ENCODE measurements at places on chromosomes 12 and 14.
A peak's percentile ranks its signal among the peaks of the same experiment; 100 is the strongest.

DNA sequence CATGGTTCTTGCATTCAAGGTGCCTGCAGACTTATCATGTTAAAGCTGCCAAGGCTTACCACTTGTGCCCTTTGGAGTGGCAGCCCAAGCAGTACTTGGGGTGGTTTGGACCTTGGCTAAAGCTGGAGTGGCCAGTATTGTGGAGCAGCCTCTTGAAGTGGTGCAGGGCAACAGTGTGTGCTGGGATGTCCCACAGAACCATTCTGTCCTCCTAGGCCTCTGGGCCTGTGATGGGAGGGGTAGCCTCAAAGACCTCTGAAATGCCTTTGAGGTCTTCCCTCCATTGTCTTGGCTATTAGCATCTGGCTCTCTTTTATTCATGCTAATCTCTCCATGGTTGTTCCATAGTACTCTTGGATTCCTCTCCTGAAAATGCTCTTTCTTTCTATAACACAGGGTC is 78.2 kb upstream of the SLC24A4 start:
- no peak for DNase-seq

GRCh38 chr12:122142857-122143256 is 31.2 kb downstream of the IL31 start:
- no peak for DNase-seq

GRCh38 chr12:47602325-47602724 is 103.5 kb downstream of the RPAP3 start:
- DNase-seq, result peak; percentile 83

- DNase-seq, result no peak
Measured at GRCh38 chr12:104733717-104734175, 224.3 kb downstream of the SLC41A2 start.

DNA sequence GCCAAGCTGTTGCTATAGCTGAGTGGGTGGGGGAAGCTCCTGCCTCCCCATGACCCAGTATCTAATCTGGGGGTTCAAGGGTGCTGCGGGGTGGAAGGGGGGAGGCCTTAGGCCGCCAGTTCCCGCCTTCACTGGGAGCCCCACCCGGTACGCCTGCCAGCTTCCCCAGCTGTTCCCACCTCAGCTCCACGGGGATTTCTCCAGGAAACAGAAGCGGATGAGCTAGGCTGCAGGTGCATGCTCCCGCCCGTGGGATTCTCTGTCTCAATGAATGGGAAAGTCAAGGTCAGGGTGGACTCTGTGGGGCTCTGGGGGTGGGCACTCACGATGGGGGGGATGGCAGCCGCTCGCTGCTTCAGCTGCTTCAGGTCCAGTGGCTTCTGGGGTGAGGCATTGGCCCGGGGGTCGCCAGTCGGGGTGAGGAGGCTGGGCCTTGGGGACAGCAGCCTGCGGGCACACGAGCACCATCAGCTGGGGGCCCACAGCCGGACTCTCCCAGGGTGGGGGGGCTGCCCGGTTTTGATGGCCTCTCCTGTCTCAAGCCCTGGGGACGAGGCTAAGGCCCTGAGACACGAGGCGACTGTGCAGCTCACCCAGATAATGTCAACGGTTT is 68.6 kb downstream of the RFLNA start:
- DNase-seq, result no peak

DNA sequence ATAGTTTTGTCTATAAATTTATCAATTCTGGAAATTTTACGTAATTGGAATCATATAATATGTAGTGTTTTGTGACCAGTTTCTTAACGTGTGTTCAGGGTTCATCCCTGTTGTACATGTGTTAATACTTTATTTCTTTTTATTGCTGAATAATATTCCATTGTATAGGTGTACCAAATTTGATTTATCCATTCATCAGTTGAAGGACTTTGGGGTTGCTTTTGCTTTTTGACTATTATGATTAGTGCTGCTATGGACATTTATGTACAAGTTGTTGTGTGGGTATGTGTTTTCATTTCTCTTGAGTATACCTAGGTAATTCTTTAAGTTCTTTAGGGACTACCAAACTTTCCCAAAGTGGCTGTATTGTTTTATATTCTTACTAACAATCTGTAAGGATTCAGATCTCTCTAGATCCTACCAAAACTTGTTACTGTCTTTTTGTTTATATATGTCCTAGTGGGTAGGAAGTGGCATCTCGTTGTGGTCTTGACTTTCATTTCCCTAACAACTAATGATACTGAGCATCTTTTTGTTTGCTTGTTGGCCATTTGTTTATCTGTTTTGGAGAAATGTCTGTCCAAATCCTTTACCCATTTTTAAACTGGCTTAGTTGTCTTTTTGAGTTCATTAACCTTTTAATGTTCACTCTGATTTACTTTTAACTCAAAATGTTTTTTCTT is 14.9 kb downstream of the VRK1 start:
- DNase-seq, result no peak

GRCh38 chr12:25924491-25925001 is 33.9 kb upstream of the RASSF8 start:
- DNase-seq, result no peak

DNA sequence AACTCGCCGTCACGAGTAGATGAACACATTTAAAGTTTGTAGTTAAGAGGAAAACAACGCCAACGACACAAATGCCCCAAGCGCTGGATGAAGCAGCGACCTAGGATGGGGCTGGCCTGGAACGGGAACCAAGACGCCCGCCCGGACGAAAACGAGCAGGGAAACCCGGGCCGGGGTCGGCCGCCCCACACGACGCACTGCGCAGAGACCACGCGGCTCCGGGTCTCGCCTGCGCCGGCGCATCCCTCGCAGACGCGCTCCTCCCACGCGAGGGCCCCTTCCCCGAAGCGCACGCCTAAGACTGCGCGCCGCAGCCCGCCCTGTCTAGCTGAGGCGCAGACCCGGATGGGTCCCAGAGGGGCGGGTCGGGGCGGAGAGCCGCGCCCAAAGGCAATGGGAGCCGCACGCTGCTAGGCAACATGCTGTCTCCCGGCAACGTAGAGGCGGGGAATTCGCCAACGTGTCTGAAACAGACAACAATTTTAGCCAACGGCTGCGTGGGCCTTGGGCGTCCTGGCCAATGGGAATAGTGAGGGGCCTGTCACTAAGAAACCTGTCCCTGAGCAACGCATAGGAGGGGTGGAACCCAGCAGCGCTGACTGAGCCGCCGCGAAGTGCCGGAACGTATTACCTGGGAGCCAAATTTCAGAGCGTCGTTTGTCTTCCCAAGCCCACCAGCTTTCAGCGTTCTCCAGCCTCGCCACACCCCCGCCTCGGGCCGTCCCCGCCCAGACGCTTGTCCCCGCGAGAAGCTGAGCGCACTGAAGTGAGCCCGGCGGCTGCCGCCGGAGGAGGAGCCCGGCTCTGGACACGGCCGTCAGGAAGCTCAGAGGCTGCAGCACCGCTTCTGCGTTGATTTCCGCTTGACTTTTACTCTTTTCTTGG is 21.0 kb upstream of the CHFR start:
- DNase-seq, result peak; percentile 95

DNA sequence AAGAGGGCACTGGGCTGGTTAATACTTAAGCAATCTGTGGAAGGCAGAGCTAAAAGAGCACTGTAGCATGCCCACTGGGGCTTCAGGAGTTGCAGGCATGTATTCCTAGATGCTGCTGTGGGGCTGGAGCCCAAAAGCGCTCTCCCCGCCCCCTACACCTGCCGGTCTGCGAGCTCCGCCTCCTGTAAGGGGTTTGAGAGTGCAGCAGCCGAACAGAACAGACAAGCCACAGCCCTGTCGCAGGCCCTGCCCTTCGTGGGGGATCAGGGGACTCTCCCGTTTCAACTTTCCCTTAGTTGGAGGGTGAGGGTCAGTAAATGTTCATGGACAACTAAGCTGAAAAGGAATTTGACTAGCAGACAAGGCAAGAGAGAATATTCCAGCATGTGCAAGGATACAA is 17.6 kb downstream of the SLC38A6 start:
- no peak for DNase-seq

DNA sequence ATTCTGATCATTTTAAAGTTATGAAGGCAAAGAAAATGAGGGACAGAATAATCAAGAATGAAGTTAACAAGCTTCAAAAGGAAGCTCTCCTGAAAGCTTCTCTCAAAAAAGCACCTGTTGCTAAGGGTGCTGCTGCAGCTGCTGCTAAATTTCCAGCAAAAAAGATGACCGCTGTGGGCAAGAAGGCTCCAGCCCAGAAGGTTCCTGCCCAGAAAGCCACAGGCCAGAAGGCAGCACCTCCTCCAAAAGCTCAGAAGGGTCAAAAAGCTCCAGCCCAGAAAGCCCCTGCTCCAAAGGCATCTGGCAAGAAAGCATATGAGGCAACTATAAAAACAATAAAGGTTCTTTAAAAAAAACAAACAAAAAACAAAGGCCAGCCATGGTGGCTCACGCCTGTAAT is 52.7 kb upstream of the NR2C1 start:
- no peak for DNase-seq

GRCh38 chr14:88025313-88025712 is 20.4 kb downstream of the GPR65 start:
- DNase-seq, result no peak

DNA sequence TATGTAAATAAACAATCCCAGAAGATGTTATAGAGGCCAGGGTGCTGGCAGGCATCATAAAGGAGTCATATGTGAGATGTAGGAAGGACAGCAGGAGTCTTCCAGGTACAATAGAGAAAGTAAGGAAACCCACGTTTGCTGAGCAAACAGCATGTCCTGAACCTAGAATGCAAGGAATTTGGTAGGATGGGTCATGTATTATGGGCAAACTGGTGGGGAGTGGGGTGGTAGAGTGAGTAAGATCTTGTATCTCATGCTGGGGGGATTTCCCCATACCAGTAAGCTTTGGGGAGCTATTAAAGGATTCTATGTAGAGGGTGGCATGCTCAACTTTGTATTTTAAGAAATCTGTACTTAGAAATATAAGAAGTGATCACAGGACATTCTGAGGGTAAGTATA is 41.0 kb downstream of the CDKL1 start:
- DNase-seq, result no peak

GRCh38 chr12:132675757-132676432 is 11.2 kb downstream of the POLE start:
- no peak for DNase-seq

DNA sequence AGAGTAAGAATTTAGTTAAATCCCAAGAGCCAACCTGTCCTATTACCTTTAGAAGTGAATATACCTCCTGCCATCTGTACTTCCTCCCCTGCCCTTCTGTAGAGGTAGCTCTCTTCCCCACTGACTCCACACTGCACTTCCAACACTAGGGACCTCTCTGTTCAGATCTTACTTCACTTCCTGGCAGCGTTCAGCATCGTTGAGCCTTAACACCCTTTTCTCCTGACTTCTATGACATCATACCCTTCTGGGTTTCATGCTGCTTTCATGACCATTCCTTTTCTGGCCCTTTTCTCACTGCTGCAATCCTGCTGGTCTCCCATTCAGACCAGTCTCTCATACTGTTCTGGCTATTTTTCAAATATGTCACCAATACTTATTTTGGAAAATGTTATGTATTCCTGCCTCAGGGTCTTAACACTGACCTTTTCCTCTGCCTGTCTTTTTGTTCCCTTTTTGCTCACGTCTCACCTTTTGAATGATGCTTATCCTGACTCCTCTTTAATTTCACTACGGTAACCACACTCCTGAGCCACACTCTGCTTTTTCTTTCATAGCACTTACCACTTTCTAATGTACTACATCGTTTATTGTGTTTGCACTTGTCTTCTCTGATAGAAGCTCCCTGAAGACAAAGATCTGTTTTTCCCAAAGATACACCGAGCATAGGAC is 67.6 kb downstream of the PLEKHA5 start:
- peak; percentile 45 for DNase-seq

- DNase-seq, result no peak
Measured at GRCh38 chr12:1668833-1669543, 21.9 kb upstream of the ADIPOR2 start.

- DNase-seq, result no peak
Measured at GRCh38 chr12:72024613-72025012, 86.0 kb downstream of the TPH2 start.

- DNase-seq, result no peak
Measured at GRCh38 chr12:8816448-8817050, 5.9 kb upstream of the A2ML1 start.

DNA sequence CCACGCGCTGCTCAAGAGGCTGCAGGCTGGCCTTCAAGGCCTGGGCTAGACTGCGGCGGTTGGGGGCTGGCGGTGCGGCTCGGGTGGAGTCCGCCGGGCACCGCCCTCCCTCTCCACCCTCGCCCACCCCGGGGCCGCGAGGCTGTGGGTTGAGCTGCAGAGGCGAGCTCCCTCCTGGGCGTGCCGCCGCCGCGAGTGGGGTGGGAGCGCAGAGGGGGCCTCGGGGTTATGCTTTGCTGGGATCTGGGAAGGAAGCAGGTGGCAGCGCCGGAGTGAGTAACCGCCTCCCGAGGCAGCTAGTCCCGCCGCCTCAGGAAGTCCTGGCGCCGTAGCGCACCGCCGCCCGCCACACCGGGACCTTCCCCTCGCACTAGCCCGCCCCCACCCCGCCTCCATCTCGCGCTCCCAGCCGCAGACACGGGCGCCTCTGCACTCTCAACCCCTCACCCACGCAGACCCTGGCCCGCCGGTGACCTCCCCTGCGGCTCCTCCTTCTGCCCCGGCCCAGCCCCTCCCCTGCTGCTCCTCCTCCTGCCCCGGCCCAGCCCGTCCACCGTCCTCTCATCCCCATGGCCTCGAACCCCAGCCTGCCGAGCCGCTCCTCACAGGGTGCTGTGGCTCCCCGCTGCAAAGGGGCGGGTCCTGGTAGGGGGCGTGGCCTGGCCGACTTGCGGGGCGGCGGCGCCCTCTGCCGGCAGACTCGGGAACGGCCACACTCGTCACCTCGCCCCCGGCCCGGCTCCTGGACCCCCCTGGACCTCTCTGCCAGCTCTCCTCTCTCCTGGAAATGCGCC is 16.6 kb downstream of the TAMALIN start:
- peak; percentile 61 for DNase-seq

DNA sequence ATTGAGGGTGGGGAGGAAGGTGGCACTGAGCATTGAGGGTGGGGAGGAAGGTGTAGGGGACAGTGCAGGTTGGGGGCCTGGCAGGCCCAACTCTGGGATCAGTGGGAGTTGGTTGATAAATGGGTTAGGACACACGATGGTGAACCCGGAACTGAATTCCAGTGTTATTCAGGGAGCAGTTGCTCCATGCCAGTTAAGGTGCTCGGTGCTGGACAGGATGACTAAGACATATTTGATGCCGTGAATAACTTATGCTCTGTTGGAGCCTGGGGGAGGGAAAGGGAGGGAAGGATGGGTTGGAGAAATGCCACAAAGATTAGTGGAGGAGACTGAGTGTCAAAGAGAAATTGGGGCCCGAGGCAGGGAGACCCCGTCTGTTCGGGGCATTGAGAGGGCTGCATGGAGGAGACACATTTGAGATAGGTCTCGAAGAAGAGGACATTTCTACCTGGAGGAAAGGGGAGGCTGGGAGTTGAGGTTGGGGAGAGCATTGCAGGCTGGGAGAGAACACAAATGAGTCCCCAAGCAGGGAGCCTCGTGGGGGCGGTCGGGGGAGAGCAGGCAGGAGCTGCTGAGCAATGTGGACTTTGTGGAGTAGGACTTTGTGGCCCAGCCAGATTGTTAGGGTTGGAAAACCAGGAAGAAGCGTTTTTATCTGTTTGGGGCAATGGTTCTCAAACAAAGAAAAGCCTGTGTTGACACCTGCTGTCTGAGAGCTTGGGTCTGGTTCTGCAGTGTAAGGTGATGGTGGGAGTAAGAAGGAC is 65.3 kb downstream of the IQSEC3 start:
- DNase-seq, result no peak

All from fibroblast of the aortic adventitia (primary cell).